Mesenteric fat pad (tissue), 1 donor: ENCODE measurements at places on chromosomes 3 and 15.

DNA sequence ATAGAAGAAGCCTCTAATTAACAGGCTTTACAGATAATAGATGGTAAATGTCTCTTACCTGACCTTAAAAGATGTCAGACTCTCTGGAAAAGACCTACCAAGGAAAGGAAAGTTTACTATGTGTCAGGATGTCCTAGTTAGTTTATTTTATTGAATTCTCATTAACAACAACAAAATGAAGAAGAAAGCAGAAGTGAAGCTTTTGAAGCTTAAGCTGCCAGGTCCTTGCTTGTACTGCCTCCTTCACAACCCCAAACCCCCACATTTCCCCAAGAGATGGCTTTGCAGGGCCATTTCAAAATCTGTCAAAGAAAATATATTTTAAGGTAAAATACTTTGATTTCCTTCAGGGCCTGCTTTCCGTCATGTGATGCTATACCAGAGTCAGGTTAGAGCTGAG is 798.4 kb downstream of the TUSC7 start:
- DNase-seq = no peak

GRCh38 chr3:190076601-190077394 is 43.9 kb downstream of the P3H2 start:
- DNase-seq = no peak

- DNase-seq = no peak
Measured at GRCh38 chr15:93477721-93478120, 388.7 kb upstream of the RGMA start.

GRCh38 chr15:95770196-95770595 is 560.3 kb upstream of the NR2F2 start:
- no peak for DNase-seq

- DNase-seq = no peak
Measured at GRCh38 chr3:123559040-123559861, 25.6 kb downstream of the HACD2 start.

DNA sequence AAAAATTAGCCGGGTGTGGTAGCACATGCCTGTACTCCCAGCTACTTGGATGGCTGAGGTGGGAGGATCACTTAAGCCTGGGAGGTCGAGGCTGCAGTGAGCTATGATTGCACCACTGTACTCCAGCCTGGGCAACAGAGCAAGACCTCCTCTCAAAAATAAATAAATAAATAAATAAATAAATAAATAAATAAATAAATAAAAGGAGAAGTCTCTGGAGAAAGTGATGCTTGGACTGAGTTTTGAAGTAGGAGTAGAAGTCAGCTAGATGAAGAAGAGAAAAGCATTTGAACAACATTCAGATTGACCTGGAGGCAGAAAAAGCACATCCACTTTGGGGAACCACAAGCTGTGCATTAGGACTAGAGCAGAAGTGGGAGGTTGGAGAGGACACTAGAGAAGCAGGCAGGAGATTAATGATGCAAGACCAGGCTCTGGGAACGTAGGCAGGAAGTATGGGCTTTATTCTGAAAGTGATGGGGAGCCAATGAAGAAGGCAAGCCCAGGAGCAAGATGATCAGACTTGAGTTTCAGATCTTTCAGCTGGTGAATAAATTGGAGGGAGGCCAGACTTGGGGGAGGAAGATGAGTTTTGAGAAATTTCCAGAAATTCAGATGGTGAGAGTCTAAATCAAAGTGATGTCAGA is 48.7 kb downstream of the KLHL6 start:
- no peak for DNase-seq

- no peak for DNase-seq
Measured at GRCh38 chr3:55197021-55197420, 269.2 kb upstream of the LRTM1 start.

DNA sequence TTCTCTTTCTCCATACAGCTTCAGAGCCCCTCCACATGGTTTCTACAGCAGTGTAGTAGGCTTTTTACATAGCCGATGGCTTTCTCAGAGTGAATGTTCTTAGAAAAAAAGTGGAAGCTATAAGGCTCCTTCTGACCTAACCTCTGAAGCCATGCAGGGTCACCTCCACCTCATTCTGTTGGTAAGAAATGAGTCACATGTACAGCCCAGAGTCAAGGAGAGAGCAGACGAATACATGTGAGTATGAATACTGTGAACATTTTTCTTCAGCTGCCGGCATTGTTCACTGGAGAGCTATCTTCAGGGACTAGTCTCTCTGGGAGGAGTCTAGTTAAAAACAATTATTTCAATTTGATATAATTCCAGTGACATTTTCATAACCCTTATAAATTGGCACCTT is 68.2 kb upstream of the THRB start:
- no peak for DNase-seq

DNA sequence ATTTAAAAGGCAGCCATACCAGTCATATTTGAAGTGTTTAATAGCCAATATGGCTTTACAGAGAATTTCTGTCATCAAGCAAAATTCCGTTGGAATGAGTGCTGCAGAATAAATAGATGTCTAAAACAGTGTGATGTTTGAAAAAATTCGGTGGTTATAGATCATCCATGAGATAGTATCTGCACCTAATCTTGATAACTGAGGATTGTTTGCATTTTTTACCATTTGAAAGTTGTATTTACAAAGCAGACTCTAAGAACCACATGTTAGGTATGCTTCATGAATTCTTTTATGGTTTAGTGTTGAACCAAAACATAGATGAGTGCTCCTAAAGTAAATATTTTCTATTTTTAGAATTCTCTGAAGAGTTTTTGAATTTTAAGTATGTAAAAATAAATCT is 476.1 kb downstream of the NAALADL2 start:
- DNase-seq = no peak

- DNase-seq = peak; percentile 69
Measured at GRCh38 chr3:51379301-51379700, 5.8 kb upstream of the MANF start.

DNA sequence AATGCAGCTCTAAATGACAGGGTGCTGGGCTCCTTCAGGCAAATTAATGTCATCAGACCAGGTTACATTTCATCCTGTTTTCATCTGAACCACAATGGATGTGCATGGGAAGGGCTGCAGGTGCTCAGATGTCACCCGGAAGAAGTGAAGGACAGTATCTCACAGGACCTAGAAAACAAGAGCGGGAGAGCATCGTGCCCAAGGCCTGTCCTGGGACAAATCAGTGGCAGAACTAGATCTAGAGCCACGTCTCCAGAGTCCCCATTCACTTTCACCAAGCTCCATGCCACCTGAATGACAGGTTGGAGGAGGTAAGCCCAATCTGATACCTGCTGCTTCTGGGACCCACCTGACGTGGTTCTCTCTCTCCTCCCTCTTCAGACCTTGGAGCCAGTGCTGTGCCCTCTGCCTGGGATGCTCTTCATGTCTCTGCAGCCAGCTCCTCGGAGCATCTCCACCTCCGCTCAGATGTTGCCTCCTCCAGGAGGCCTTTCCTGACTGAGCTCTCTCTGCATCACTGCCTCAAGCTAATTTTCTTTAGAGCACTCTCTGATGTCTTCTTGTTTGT is 77.3 kb downstream of the CPN2 start:
- DNase-seq = peak; percentile 74

DNA sequence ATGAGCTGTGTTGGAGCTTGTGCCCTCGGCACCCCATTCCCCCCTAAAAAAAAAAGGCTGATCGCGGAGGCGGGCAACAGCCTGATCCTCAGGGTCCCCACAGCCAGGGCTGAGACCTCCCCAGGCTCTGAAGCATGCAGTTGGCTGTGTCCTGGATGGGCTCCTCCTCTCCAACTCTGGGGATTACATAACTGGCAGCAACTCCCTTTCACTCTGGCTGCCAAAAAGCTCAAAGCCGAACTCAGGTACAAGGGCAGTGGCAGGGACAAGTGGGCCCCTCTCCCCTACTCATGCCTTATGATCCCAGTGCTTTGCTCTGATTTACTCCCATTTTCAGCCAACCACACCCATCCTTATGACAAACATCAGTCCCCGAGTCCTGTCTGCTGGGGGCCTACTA is 18.3 kb downstream of the TPRA1 start:
- DNase-seq = no peak

GRCh38 chr3:110697961-110698360 is 373.7 kb upstream of the NECTIN3 start:
- DNase-seq = no peak

DNA sequence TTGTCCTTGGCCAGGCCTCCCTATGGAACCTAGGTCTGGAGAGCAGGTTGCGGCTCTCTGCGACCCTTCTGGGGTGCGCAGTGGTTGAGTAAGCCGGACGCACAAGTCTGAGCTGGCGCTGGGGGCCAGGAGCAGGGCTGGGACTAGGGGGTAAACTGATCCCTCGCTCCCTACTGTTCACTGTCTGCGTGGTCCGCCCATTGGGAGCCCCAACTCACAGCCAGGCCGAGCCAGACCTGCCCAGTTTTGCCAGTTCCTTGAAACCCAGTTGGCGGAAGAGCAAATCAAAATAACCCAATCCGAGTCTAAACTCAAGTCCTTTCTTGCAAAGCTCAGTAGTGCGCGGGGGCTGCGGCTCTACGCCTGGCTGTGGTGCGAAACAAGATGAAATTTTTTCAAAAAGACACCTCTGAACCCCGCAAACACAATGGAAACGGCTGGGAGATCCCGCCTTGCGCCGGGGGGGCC is 17.5 kb downstream of the RGMA start:
- no peak for DNase-seq

- DNase-seq = no peak
Measured at GRCh38 chr3:122063908-122064307, 8.7 kb downstream of the CD86 start.

DNA sequence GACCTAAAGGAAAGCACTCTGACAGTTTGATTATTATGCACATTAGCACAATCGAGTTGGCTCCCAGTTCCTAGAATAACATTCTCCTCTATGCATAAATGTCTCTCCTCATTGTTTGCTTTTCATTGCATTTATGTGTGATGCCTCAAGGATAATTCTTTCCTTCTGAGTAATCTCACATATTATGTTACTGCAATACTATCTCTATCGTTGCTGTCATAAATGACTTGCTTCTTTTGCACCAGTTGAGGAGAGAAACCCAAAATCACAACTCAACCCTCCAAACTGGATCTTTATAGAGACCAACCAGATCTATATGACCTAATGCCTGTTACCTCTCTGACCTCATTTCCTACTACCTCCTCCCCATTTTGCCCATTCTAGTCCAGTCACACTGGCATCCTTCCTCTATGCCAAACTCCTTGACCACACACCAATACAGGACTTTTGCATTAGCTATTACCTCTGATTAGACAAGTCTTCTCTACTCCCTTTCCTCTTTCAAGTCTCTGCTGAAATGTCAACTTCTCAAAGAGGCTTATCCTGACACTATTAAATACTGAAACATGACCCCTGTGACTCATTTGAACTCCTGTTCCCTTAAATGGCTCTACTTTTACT is 1026.0 kb downstream of the TUSC7 start:
- DNase-seq = no peak

GRCh38 chr3:125433611-125434041 is 58.5 kb upstream of the ZNF148 start:
- no peak for DNase-seq

- DNase-seq = no peak
Measured at GRCh38 chr3:25495726-25496253, 67.7 kb downstream of the RARB start.

GRCh38 chr3:40290396-40290795 is 19.1 kb upstream of the EIF1B start:
- no peak for DNase-seq

GRCh38 chr15:78509726-78510312 is 2.4 kb downstream of the HYKK start:
- DNase-seq = no peak
